ENCODE measurements at places on chromosomes 11 and 22.

- DNase-seq, result no peak
These were observed 36.7 kb downstream of the DRG1 start for GRCh38 chr22:31436132-31436531.

GRCh38 chr11:36345084-36345511 is 49.0 kb downstream of the PRR5L start:
- DNase-seq, result no peak

- DNase-seq, result peak; percentile 83
These were observed 3.8 kb upstream of the FDX1 start for GRCh38 chr11:110425751-110426545.

DNA sequence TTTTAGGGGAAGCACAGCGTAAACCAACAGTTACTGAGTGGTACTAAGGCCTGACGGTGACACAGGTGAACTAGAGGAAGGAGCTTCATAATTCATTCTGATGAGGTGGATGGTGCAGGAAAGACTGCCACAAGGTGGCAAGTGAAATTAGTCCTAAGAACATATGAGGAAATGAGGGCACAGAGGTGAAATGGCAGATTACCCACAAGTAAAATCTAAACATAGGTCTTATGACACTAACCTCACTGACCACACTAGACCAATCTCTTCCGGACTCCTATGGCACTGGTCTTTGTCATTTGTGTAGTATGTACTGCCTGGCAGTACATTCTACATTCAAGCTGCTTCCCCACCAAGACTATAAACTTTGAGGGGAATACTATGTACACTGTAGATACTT is 20.2 kb downstream of the GAB2 start:
- no peak for DNase-seq
